ENCODE measurements at places on chromosomes 1 and 21.

GRCh38 chr1:201771466-201771865 is 57.5 kb upstream of the IPO9 start:
- no peak for DNase-seq

GRCh38 chr1:55288245-55288644 is 73.1 kb upstream of the USP24 start:
- DNase-seq: no peak

- no peak for DNase-seq
These were observed 17.1 kb downstream of the TNFRSF8 start for GRCh38 chr1:12080156-12080555.

DNA sequence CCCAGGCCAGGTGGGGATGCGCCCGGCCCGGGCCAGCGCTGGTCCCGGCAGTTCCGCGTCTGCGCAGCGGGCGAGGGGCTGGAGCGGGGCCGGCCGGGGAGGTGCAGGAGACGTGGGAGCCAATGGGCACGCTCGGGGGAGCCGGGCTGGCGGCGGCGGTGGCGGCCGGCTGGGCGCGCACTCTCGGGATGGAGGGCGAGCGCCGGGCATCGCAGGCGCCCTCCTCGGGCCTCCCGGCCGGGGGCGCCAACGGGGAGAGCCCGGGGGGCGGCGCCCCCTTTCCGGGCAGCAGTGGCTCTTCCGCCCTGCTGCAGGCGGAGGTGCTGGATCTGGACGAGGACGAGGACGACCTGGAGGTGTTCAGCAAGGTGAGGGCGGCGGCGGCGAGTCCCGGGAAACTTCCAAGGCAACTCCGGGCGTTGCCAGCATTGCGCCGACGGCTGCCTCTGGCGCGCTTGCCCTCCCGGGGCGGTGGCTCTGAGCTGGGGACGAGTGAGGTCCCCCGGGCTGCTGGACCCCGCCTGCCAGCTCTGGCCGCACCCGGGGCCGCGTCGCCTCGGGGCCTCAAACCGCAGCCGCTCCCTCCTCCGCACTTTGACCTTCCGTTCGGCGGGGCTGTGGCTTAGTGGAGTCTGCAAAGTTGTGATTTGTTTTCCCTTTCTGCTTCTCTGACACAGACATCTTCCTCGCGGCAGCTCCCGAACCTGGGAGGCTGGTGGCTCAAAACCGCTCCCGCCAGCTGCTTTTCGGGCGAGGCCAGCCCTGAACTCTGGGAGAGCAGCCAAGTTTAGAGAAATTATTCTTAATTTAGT is at the start of gene SNX7:
SNX7 (plus strand) TSS at position 178 of the 812 bp plus-strand sequence; CDS start at position 189, 11 bp downstream.
- peak; percentile 36 for DNase-seq

DNA sequence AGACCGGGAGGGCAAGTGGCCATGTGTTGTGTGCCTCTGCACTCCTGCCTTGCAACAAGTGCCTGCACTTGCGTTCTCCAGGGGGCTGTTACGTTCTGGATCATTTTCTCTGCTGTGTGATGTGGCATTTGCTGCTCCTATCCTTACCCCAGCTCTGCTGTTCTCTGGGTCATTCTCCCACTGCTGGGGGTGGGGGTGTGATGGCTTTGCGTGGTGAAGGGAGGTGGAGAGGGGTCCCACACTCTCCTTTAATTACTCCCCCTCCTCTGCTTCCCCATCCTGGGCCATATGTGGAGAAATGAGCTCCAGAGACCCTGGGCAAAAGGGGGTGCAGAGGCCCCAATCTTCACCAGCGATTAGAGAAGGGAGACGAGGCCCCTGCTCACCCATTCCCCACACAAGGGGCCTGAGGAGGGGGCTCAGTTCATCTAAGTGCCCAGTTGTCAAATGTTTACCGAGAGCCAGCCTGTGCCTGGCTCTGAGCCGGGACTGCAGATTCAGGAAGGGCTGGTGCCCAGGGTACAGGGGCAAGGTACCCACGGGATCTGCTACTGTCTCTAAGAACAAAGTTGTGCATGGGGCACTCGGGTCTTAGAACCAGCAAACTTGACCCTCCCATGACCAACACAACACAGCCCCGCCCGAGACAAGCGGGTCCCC is 355.4 kb downstream of the PTPRU start:
- no peak for DNase-seq

DNA sequence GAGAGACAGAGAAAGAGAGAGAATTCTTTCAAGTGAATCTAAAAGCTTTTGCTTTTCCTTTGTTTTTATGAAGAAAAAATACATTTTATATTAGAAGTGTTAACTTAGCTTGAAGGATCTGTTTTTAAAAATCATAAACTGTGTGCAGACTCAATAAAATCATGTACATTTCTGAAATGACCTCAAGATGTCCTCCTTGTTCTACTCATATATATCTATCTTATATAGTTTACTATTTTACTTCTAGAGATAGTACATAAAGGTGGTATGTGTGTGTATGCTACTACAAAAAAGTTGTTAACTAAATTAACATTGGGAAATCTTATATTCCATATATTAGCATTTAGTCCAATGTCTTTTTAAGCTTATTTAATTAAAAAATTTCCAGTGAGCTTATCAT is 117.6 kb downstream of the PTPRC start:
- no peak for DNase-seq

- peak; percentile 41 for DNase-seq
These were observed 90.8 kb upstream of the TNFSF4 start for GRCh38 chr1:173297798-173298391.

GRCh38 chr1:218568962-218569550 is 223.9 kb downstream of the TGFB2 start:
- no peak for DNase-seq

GRCh38 chr21:44943686-44944550 is 4.1 kb downstream of the SLX9 start:
- no peak for DNase-seq

Data from stimulated activated CD4-positive, alpha-beta T cell treated with anti-CD3 and anti-CD28 coated beads, Interleukin-2, amount 100 ng/mL, for 24 hours (primary cell).